ENCODE measurements at places on chromosomes 5 and 9. TPM values are rescaled to one million over a fixed set of nuclear protein-coding genes. Genes with fewer than 3 reads are reported as not detected.

PCDHGB5 gene
- total RNA-seq = 0.09 TPM

CTNND2 gene
- total RNA-seq = 0.21 TPM

DNA sequence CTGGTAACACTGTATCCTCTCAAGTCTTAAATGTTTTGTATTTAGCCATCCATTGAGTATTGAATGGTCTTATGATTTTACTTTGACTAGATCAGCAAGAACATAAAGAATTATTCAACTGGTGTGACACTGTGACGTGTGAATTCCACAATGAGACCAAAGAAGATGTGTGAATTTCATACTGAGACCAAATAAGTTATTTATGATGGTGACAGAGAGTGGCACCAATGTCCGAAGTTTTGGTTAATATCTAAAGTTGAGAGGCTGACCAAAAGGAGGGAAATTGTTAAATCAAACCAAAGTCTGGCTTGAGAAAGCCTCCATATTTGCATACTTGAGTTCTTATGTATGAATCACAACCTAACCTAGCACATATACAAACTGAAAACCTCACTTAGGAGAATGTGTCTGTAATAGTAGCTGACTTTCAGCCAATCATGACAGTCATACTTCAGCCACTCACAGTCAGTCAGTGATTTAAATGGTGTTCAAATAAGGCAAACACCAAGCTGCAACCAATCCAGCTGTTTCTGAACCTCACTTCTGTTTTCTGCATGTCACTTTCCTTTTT, 31.5 kb upstream of the FAM170A start:
- no peak overlapping the region for H3K27ac ChIP-seq
- H3K4me1 ChIP-seq = no peaks in the 10 kb centered on the region
- no peak overlapping the region for H3K4me3 ChIP-seq
- no peaks in the 10 kb centered on the region for H3K36me3 ChIP-seq

DNA sequence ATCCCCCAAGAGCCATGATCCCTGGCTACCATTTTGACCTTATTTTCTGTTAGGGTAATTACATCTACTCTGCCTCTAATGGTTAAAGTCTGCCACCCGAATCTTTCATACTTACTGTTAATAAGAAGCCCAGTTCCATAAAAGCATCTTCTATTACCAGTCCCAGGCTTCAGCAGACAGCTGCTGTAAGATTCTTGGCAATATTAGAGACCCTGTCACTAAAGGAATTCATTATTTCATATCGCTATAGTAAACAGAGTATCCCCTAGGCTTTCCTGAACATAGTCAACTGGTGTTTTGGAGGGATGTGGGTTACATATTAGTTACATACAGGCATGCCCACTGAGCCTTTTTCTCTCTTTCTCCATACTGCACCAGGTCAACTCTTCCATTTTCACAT, 608.7 kb upstream of the SEMA6A start:
- no peak overlapping the region for H3K27ac ChIP-seq
- no peak overlapping the region for H3K4me3 ChIP-seq
- H3K4me1 ChIP-seq = no peaks in the 10 kb centered on the region
- ATAC-seq = no peak
- H3K36me3 ChIP-seq = no peaks in the 10 kb centered on the region

SPATA31D4 gene
- not detected for total RNA-seq

ELOVL7 gene
- 0.24 TPM for total RNA-seq

FABP6 gene
- total RNA-seq = not detected

DNA sequence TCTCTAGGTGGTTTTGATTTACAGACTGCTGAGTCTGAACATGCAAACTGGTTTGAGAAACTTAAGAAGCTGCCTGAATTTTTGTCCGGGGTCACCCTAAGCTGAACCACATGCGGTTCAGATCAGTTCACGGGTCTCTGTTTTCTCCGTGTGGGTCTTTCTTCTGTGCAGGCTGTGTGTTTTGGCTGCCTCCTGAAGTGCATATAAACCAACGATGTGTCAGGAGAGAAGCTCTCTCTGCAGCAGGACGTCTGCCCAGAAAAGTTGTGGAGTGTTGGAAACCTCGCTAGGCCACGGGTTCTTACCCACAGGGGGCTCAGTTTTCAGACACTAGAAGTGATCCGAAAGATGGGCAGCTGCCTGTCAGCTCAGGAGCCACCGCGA, 364.2 kb downstream of the IRX2 start:
- H3K4me3 ChIP-seq = no peak overlapping the region
- H3K36me3 ChIP-seq = no peaks in the 10 kb centered on the region
- H3K4me1 ChIP-seq = no peaks in the 10 kb centered on the region

- no peaks in the 10 kb centered on the region for H3K4me1 ChIP-seq
- H3K27me3 ChIP-seq = peaks cover 3% of the 10 kb centered on the region
- H3K36me3 ChIP-seq = no peaks in the 10 kb centered on the region
- peak overlapping the region; percentile 61 for H3K27ac ChIP-seq
Measured at GRCh38 chr5:59380350-59380951, 513.1 kb downstream of the PDE4D start.

DNA sequence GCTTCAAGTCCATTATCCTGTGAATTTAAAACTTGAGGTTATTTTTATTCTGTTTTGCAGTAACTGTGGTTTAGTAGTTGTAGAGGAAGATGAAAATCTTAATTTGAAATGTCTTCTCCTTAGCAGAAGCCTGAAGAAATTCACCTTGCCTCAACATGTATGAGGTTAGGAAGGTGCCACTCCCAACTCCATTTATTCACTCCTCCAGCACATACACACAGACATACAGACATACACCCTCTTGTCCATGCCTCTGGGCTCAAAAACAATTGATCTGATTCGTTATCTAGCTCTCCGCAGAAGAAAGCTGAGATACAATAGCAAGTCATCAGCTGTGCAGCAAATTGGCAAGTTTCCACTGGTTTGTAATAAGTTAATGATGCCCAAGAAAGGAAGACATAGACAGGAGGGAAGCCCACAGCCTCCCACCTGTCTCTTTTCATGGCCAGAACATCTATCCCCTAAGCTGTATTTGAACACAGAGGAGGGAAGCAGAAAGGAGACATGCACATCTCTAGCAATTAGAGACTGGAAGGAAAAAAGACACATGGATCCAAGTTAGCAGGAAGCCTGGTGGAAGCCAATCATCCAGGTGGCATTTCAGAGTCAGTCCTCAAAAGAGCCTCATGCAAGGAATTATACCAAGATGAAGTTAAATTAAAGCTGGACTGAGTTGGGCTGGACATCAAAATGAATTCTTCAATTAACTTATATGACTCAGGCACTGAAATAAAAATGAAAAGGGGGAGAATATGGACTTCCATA, 257.9 kb downstream of the ASTN2 start:
- no peaks in the 10 kb centered on the region for H3K36me3 ChIP-seq
- no peaks in the 10 kb centered on the region for H3K27me3 ChIP-seq
- no peak overlapping the region for H3K27ac ChIP-seq
- H3K4me1 ChIP-seq = no peaks in the 10 kb centered on the region

- no peaks in the 10 kb centered on the region for H3K36me3 ChIP-seq
- no peak for ATAC-seq
- H3K27ac ChIP-seq = no peak overlapping the region
- no peak overlapping the region for H3K4me3 ChIP-seq
- H3K4me1 ChIP-seq = no peaks in the 10 kb centered on the region
- H3K27me3 ChIP-seq = no peaks in the 10 kb centered on the region
Measured at GRCh38 chr5:9851458-9851857, 221.3 kb upstream of the TAS2R1 start.

SPIN1 gene
- total RNA-seq = 26.5 TPM

- ATAC-seq = no peak
- H3K36me3 ChIP-seq = no peaks in the 10 kb centered on the region
- no peaks in the 10 kb centered on the region for H3K4me1 ChIP-seq
- peaks cover 6% of the 10 kb centered on the region for H3K27me3 ChIP-seq
Measured at GRCh38 chr5:158499892-158500418, 599.8 kb downstream of the EBF1 start.

CER1 gene
- total RNA-seq = not detected

PPP3R2 gene
- total RNA-seq = not detected

GARNL3 gene
- total RNA-seq = 2.8 TPM

DNA sequence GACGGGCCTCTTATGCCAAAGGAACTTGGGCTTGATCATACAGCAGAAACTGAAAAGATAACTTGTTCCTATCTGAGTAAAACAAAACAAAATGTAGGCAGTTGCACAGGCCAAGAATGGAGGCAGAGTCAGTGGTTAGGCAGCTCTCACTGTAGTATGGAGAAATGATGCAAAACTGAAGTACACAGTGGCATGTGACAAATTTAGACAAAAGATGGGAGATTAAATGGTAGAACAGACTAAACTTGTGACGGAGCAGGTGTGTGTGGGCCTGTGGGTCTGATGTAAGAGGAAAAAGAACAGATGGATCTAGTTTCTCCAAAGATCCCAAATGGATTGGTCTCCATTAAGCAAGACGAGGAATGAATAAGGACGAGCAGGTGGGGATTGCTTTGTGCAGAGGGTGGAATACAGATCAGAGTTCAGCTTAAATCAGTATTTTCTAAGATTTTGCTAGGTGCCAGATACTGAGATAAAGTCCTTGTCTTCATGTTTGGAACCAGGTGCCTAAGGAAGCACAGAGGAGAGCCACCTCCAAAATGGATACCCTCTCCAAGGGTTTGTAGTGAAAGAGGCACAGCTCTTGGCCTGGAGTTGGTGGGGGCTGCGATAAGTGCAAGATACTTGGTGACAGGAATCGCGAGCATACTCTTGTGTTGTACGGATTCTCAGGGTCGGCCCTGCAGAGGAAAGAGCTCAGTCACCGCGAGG, 722 bp upstream of the DCP2 start:
- peaks cover 39% of the 10 kb centered on the region for H3K36me3 ChIP-seq
- H3K4me3 ChIP-seq = peak overlapping the region; percentile 94
- peak; percentile 28 for ATAC-seq
- H3K27ac ChIP-seq = peak overlapping the region; percentile 98
- peaks cover 12% of the 10 kb centered on the region for H3K4me1 ChIP-seq

GRCh38 chr9:71744754-71745521, 23.4 kb downstream of the CEMIP2 start:
- peaks cover 97% of the 10 kb centered on the region for H3K36me3 ChIP-seq
- H3K4me1 ChIP-seq = peaks cover 7% of the 10 kb centered on the region
- H3K4me3 ChIP-seq = no peak overlapping the region
- H3K27me3 ChIP-seq = no peaks in the 10 kb centered on the region

- no peaks in the 10 kb centered on the region for H3K36me3 ChIP-seq
- no peak for ATAC-seq
- peak overlapping the region; percentile 13 for H3K4me3 ChIP-seq
Measured at GRCh38 chr5:40569546-40570270, 110.0 kb upstream of the PTGER4 start.

- H3K36me3 ChIP-seq = peaks cover 23% of the 10 kb centered on the region
- no peak overlapping the region for H3K27ac ChIP-seq
- no peaks in the 10 kb centered on the region for H3K4me1 ChIP-seq
Measured at GRCh38 chr5:128121651-128122050, 38.1 kb downstream of the SLC12A2 start.

GRCh38 chr5:154179846-154180710, 10.5 kb upstream of the GALNT10 start:
- peak; percentile 75 for ATAC-seq
- no peak overlapping the region for H3K4me3 ChIP-seq
- no peak overlapping the region for H3K27ac ChIP-seq
- no peaks in the 10 kb centered on the region for H3K4me1 ChIP-seq
- no peaks in the 10 kb centered on the region for H3K36me3 ChIP-seq

DNA sequence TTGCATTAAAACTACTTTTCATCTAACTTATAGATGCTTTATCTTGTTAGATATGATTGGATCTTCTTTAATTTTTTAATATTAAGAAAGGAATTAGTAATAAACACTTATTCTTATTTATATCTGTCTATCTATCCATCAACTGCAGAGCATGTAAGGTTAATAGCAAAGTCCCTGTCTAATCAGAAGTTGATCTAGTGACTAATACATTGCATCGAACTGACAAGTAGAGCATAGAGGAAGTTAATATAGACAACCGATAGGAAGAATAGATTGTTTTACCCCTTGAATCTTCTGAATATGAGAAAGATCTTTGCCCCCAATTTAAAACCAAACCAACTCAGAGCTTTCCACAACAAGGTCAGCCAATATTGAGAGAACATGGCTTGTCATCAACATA, 862.0 kb upstream of the CDH6 start:
- no peaks in the 10 kb centered on the region for H3K27me3 ChIP-seq
- H3K4me1 ChIP-seq = no peaks in the 10 kb centered on the region
- H3K4me3 ChIP-seq = no peak overlapping the region
- H3K27ac ChIP-seq = no peak overlapping the region

FOXD1 gene
- total RNA-seq = not detected

- no peak overlapping the region for H3K27ac ChIP-seq
- peaks cover 5% of the 10 kb centered on the region for H3K36me3 ChIP-seq
- ATAC-seq = no peak
- no peaks in the 10 kb centered on the region for H3K27me3 ChIP-seq
- no peak overlapping the region for H3K4me3 ChIP-seq
Measured at GRCh38 chr9:126395439-126396212, 69.0 kb downstream of the MVB12B start.

CBY3 gene
- not detected for total RNA-seq

ZNG1F gene
- total RNA-seq = 12.2 TPM

DNA sequence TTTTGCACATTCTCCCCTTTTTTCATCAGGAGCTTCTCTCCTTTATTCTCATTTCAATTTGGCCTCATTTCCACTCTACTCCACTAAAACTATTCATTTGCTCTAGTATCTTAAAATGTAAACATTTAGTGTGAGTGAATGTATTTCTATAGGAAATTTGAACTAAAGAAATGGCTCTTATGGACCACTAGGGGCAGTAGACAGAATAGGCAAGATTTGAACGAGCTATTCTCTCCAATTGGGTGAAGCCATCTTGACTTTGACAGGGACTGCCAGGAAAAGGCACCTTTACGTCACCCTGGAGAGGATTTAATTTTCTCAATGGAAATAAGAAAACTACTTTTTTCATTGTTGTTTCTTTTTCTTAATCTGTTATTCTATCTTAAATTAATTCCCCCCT, 666.3 kb downstream of the DNAH5 start:
- ATAC-seq = no peak
- H3K36me3 ChIP-seq = no peaks in the 10 kb centered on the region
- H3K27me3 ChIP-seq = no peaks in the 10 kb centered on the region
- H3K4me3 ChIP-seq = no peak overlapping the region

OBP2B gene
- total RNA-seq = not detected

GPR21 gene
- 0.95 TPM for total RNA-seq

DNA sequence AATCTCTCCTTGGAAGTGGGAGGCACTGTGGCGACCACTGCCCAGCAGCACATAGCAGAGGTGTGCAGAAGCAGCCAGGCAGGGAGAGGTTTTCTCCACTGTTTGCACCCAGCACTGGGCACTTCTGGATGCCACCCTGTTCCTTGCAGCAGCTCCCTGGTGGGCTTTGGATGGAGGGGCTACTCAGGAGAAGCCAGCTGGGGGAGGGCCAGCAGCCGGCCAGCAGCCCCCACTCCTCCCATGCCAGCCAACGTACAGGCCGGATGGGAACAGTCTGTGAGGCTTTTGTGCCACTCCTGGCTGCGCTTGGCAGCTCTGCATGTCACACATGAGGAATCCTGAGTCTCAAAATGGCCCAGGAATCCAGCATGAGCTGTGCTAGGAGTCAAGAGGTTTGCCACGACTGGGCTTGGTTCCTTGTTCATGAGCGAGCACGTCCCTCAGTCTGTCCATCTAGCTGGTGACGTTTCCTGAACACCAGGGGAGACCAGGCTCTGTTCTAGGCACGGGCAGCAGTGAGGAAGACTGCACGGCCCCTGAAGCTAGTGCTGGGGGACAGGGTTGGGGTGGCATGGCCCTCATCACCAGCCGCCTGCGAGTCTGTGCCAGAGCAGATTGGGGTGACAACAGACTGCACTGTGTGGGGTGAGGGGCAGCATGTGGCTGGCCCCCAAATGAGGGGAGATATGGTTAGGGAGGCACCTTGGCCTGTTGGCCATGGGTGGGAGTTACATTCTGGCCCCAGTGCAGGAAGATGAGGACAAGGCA, 10.1 kb downstream of the PHF2 start:
- no peak overlapping the region for H3K4me3 ChIP-seq
- peaks cover 23% of the 10 kb centered on the region for H3K4me1 ChIP-seq
- H3K27me3 ChIP-seq = no peaks in the 10 kb centered on the region
- no peak for ATAC-seq
- H3K27ac ChIP-seq = peak overlapping the region; percentile 85

Measured in activated T-helper 17 cell treated with anti-CD3 and anti-CD28 coated beads, Interleukin-2, amount 50 U/mL, for 72 hours (primary cell).